ENCODE measurements at places on chromosomes 1 and 21. TPM values are rescaled to one million over a fixed set of nuclear protein-coding genes. Genes with fewer than 3 reads are reported as not detected.

DSCAM gene
- not detected for total RNA-seq

SPRR1A gene
- total RNA-seq, result not detected

VHLL gene
- total RNA-seq, result not detected

CCDC27 gene
- total RNA-seq, result not detected

SH2D1B gene
- not detected for total RNA-seq

CFAP74 gene
- not detected for total RNA-seq

VWA5B1 gene
- not detected for total RNA-seq

TMEM200B gene
- total RNA-seq, result 2.1 TPM

CATSPERE gene
- total RNA-seq, result 0.38 TPM

TMEM82 gene
- total RNA-seq, result not detected

PLPP3 gene
- 61.0 TPM for total RNA-seq

RIIAD1 gene
- total RNA-seq, result 4.3 TPM

SLAMF9 gene
- not detected for total RNA-seq

ZNF436 gene
- 19.8 TPM for total RNA-seq

PTGER3 gene
- total RNA-seq, result 1.1 TPM

PPP1R15B gene
- total RNA-seq, result 21.2 TPM

CD5L gene
- total RNA-seq, result not detected

RGS18 gene
- 1.1 TPM for total RNA-seq

CAPN9 gene
- 0.38 TPM for total RNA-seq

NCF2 gene
- 4.5 TPM for total RNA-seq

NHLH1 gene
- not detected for total RNA-seq

DNASE2B gene
- total RNA-seq, result not detected

FLG2 gene
- total RNA-seq, result not detected

NTRK1 gene
- 1.4 TPM for total RNA-seq

AXDND1 gene
- total RNA-seq, result not detected

RGS13 gene
- total RNA-seq, result 0.27 TPM

CHI3L1 gene
- 7.4 TPM for total RNA-seq

Measured in cardiac septum (tissue), 1 donor.